ENCODE measurements at places on chromosomes 6 and 20.
A peak's percentile ranks its signal among the peaks of the same experiment; 100 is the strongest.

DNA sequence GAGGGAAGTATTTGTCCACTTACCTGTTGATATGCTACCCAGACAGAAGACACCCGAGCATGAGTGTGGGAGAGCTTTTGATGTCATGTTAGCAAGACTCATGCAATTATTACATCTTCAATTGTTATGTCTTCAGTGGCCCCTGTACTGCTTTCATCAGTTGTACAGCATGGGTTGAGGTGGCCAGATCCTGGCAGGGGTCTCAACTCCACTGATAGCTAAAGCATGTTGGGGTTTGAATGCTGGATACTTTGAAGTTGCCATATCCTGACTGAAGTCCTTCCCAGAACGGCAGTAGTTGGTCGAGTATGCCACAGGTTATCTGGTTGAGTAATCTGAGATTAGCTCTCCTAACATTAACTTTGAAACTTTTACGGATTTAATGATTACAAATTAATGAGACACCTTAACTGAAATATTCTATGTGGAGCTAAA is 46.7 kb downstream of the LRRN4 start:
- no peak for DNase-seq

DNA sequence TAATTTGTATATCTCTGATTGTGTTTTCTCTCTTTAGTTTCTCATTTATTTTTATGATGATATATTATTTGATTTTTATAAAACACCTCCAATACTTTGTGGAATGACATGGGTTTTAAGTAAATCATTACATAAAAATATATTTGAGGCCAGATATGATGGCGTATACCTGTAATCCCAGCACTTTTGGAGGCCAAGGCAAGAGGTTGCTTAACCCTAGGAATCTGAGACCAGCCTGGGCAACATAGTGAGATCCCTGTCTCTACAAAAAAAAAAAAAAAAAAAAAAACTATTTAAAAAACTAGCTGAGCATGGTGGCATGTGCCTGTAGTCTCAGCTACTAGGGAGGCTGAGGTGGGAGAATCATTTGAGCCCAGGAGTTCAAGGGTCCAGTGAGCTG is 87.3 kb downstream of the BMP6 start:
- no peak for DNase-seq

GRCh38 chr6:33692760-33693158 is 18.7 kb downstream of the UQCC2 start:
- DNase-seq: peak; percentile 69

DNA sequence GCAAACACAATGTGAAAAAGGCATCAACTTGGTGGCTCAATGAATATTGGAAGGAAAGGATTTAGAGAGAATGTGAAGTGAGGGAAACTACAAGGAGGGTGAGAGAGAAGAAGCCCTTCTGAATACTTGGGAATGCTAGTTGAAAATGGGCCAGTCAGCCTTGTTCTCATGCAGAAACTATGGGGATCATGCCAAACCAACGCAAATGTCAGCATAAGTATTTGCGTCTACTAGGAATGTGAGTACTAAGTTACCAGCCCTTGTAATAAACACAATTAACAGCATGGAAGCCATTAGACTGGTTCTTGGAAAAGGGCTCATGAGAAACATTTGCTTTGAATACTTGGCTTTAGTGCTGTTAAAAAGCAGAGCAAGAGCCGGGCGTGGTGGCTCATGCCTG is 54.9 kb upstream of the AIG1 start:
- DNase-seq: no peak

DNA sequence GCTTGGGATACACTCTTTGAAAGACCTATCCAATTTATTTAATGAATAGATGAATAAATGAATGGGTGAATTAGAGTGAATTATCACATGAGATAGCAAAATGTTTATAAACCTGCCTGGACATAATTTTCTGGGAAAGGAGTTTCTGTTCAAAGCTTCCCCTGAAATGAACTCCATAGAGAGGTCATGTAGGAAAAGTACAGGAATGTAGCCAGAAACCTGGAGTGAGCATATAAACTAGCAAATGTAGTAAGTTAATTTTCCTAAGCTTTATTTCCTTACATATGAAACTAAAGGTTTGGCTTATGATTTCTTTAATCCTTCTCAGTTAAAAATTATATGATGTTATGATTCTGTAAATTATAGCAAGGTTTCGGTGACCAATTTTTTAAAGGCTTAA is 380.3 kb upstream of the RSPO3 start:
- DNase-seq: no peak

Measured in CD8-positive, alpha-beta T cell (primary cell).